ENCODE measurements at places on chromosomes 1 and 21.

DNA sequence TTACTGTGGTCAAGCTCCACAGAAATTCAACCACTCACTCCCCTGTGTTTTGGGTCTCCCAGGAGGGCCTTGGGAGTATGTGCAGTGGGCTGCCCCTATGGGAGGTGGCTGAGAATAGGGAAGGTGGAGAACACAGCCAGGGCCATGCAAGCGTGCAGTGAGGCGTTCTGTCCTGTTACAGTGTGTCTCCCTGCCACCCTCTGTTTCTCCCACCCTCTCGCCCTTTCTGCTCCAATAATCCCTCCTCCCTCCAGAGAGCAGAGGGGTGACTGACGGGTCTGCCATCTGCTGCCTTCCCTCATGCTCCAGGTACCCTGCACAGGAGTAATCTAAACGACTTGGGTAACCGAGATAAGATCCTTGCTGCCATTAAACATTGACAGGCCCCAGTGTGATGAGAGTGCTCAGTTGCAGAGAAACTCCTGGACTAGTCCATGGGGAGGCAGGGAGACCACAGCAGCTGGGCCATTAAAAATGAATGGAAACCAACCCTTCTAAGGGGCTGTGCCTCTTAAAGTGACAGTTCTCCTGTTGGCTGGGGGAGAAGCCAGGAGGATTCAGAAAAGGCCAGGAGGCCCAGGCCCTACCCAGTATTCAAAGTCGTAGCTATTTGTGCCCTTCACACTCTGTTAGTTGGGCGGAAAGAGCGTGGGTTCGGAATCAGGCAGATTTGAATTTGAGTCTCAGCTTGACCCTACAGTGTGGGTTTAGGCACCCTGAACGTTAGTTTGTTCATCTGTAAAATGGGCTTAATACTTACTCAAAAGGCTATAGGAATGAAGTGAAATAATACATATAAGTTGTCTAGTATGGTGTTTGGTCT is 22.4 kb upstream of the BTG2 start:
- H3K36me3 ChIP-seq = peaks cover 3% of the 10 kb centered on the region
- no peak for DNase-seq
- no peaks in the 10 kb centered on the region for H3K27me3 ChIP-seq
- H3K27ac ChIP-seq = peak overlapping the region; percentile 84

DNA sequence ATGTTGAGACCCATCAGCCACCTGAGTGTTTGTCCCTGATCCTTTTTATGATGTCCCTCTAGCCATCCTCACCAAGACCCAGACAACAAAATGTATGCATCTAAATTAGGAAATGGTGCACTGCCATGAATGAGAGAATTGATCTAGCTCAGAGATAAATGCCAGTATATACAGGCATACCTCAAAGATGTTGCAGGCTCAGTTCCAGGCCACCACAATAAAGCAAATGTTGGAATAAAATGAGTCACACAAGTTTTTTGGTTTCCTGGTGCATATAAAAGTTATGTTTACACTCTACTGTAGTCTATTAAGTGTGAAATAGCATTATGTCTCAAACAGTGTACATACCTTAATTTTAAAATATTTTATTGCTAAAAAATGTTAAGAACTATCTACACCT is 63.9 kb downstream of the CHIA start:
- H3K27me3 ChIP-seq = no peaks in the 10 kb centered on the region
- H3K27ac ChIP-seq = no peak overlapping the region
- H3K4me1 ChIP-seq = no peaks in the 10 kb centered on the region
- H3K36me3 ChIP-seq = no peaks in the 10 kb centered on the region
- DNase-seq = no peak

DNA sequence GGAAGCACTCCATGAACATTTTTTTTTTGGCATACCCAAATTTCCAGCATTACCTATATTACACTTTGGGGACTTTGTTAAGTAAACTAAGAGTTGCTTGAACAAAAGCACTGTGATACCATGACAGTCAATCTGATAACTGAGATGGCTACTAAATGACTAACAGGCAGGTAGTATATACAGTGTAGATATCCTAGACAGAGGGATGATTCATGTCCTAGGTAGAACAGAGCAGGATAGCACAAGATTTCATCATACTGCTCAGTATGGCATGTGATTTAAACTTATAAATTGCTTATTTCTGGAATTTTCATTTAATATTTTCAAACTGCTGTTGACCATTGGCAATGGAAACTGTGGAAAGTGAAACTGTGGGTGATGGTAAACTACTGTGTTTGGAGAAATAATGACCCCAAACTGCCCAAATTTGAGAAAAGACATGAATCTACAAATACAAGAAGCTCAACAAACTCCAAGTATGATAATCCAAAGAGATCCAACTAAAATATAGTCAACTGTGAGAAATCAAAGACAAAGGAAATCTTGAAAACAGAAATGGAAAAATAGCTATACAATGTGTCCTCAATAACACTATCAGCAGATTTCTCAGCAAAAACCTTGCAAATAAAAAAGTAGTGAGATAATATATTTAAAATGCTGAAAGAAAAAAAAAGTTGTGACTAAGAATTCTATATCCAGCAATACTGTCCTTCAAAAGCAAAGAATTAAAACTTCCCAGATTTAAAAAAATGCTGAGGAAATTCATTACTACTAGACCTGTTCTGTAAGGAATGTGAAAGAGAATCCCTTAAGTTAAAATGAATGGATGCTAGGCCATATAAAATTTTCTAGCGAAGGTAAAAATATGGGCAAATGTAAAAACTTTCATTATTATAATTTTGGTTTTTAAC is 410.4 kb downstream of the DUSP10 start:
- H3K27me3 ChIP-seq = peaks cover 11% of the 10 kb centered on the region
- H3K27ac ChIP-seq = no peak overlapping the region
- H3K36me3 ChIP-seq = no peaks in the 10 kb centered on the region
- no peak for DNase-seq

- DNase-seq = no peak
- H3K36me3 ChIP-seq = no peaks in the 10 kb centered on the region
- peaks cover 4% of the 10 kb centered on the region for H3K27me3 ChIP-seq
Measured at GRCh38 chr1:89761901-89762300, 58.9 kb upstream of the LRRC8D start.

- DNase-seq = no peak
- peaks cover 29% of the 10 kb centered on the region for H3K36me3 ChIP-seq
- no peaks in the 10 kb centered on the region for H3K27me3 ChIP-seq
Measured at GRCh38 chr1:246725191-246725590, 982 bp downstream of the SCCPDH start.
